ENCODE measurements at places on chromosomes 12 and 14. TPM values are rescaled to one million over a fixed set of nuclear protein-coding genes. Genes with fewer than 3 reads are reported as not detected.

- H3K4me3 ChIP-seq = peak overlapping the region; percentile 91
- peak overlapping the region; percentile 98 for H3K27ac ChIP-seq
- H3K36me3 ChIP-seq = peaks cover 31% of the 10 kb centered on the region
- H3K4me1 ChIP-seq = peaks cover 40% of the 10 kb centered on the region
- DNase-seq = no peak
- no peaks in the 10 kb centered on the region for H3K27me3 ChIP-seq
Observed at GRCh38 chr14:50311337-50311971, 575 bp downstream of the L2HGDH start.

DNA sequence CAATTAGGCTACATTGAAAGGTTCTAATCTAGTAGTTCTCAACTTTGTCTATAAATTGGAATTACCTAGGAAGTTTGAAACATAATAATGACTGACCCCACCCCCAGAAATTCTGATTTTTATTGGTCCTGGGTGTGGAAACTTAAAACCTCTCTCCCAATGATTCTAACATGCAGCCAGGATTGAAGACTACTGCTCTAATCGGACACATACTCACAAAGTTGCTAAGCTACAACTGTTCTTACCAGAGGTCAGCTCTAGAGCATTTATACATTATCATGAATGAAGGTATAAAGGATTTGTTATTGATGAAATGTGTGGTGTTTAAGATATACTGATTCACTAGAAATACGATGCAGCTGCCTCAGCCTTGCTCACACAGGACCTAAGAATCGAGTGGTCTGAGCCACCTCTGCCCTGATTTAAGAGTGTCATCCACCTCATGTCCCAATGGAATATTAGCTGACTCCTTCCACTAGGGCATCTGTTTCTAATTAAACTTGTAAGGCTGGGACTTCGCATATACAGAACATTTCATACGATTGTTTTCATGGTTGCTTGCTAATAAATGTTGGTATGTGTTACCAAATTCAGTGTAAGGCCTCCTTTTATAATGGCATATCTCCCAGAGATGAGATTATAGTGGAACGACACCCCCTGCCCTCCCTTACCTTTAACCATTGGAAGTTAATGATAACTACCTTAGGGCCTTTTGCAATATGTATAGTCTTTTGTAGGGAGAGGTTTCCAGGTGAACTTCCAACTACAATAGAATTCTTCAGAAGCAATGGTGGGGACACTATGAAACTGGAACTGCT lies 410.8 kb upstream of the PDE3A start:
- H3K27ac ChIP-seq = no peak overlapping the region
- no peak overlapping the region for H3K4me3 ChIP-seq
- no peaks in the 10 kb centered on the region for H3K4me1 ChIP-seq
- H3K27me3 ChIP-seq = no peaks in the 10 kb centered on the region

DNA sequence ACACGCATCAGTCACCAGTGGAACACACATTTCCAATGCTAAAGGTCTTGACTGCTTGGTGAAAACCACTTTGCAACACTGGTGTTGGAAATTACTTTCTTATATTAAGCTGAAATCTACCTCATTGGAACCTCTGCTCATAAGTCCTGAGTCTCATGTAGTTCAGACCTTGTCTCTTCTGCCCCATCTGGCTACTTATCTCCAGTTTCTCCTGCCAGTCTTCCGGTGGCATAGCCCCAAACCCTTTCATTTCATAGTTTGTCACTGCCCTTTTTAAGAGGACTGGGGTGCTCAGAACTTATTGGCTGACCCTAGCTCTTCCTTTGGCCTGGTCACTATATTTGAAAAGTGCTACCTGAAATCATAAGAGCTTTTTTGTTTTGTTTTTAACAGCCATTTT lies 43.7 kb downstream of the HELB start:
- no peaks in the 10 kb centered on the region for H3K27me3 ChIP-seq
- no peak for DNase-seq
- H3K27ac ChIP-seq = peak overlapping the region; percentile 28
- no peak overlapping the region for H3K4me3 ChIP-seq
- peaks cover 79% of the 10 kb centered on the region for H3K36me3 ChIP-seq
- peaks cover 26% of the 10 kb centered on the region for H3K4me1 ChIP-seq

GRCh38 chr14:20116748-20117147 lies 6.2 kb downstream of the OR4K17 start:
- no peak for DNase-seq
- no peak overlapping the region for H3K4me3 ChIP-seq
- no peaks in the 10 kb centered on the region for H3K27me3 ChIP-seq
- H3K27ac ChIP-seq = no peak overlapping the region

The KRT85 gene
- not detected for total RNA-seq

DNA sequence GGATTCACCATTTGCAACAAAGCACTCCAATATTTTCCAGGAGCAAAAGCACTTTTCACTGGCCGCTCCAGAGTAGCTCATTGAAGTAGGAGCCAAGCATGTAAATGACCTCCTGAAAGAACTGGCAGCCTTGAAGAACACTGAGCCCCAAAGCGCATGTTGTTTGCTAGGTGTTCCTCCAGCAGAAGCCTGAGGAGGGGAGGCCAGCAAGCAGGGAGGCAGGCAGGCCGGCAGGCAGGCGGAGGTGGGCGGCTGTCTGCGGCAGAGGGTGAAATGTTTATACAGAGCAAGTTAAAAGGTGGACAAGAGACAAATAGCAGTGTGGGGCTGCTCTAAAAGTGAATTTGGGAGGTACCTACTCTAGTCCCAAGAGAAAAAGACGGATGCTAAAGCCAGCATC lies 439.4 kb downstream of the CCDC91 start:
- no peaks in the 10 kb centered on the region for H3K4me1 ChIP-seq
- no peaks in the 10 kb centered on the region for H3K36me3 ChIP-seq
- no peaks in the 10 kb centered on the region for H3K27me3 ChIP-seq
- no peak overlapping the region for H3K4me3 ChIP-seq

DNA sequence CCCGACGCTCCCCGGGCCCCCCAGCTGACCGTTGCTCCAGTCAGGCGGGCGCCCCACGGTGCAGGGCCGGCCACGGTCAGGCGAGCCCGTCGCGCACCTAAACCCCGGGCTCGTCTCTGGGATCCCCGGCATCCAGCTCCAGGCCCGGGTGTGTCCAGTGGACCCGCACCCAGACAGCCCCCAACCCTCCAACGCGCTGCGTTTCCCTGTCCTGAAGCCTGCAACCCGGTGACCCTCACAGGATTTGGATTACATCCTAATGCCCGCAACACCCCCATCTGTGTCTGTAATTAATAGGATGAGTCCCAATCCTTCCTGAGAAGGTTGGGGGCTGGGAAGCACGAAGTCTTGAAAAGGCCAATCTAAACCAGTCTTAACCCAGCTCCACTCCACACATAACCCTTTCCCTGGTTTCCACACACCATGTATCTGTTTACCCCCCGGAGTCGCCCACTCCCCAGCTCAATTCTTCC lies 10.4 kb downstream of the CPNE6 start:
- peak overlapping the region; percentile 73 for H3K4me3 ChIP-seq
- H3K4me1 ChIP-seq = peaks cover 17% of the 10 kb centered on the region
- no peaks in the 10 kb centered on the region for H3K36me3 ChIP-seq
- DNase-seq = no peak
- H3K27me3 ChIP-seq = no peaks in the 10 kb centered on the region

The CBLN3 gene
- total RNA-seq = 5.4 TPM

GRCh38 chr12:66163289-66163688 lies 6.5 kb downstream of the TMBIM4 start:
- DNase-seq = no peak
- no peak overlapping the region for H3K27ac ChIP-seq
- peaks cover 36% of the 10 kb centered on the region for H3K4me1 ChIP-seq
- H3K27me3 ChIP-seq = no peaks in the 10 kb centered on the region
- no peak overlapping the region for H3K4me3 ChIP-seq

- H3K27me3 ChIP-seq = no peaks in the 10 kb centered on the region
- H3K4me3 ChIP-seq = no peak overlapping the region
- H3K27ac ChIP-seq = no peak overlapping the region
- no peak for DNase-seq
Observed at GRCh38 chr12:38884666-38885065, 20.7 kb downstream of the CPNE8 start.

DNA sequence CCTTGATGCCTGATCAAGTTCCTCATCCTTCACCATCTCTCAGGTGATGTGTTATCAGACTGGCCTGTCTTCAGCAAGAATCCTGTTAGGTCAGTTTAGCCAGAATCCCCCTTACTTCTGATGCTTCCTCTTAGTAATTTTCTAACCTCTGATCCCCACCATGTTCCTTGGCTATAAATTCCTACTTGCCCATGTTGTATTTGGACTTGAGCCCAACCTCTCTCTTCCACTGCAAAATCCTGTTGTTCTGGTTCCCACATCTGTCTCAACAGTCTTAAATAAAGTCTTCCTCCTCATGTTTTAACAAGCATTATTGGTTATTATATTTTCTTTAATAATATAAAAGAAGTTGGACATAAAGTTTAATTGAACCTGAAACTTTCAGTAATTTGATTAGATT lies 987.8 kb upstream of the USP15 start:
- H3K4me1 ChIP-seq = no peaks in the 10 kb centered on the region
- H3K27me3 ChIP-seq = no peaks in the 10 kb centered on the region
- no peak for DNase-seq

All from activated T-helper 2 cell treated with anti-CD3 and anti-CD28 coated beads, Interferon-gamma antibody, Interleukin-2, Interleukin-4, amounts not matched to agents 10 μg/mL and 5 μg/mL and 100 μg/mL, durations not matched to agents 14 hours and 24 hours and 36 hours (primary cell).